Activated T-helper 1 cell treated with anti-CD3 and anti-CD28 coated beads, Interleukin-12 subunit alpha, Interleukin-12 subunit beta, Interleukin-2, Interleukin-4 antibody, amounts not matched to agents 30 ng/mL and 10 ng/mL and 1 ng/mL, durations not matched to agents 14 hours and 24 hours and 36 hours (primary cell): ENCODE measurements at places on chromosomes 3 and 15. TPM values are rescaled to one million over a fixed set of nuclear protein-coding genes. Genes with fewer than 3 reads are reported as not detected.

DNA sequence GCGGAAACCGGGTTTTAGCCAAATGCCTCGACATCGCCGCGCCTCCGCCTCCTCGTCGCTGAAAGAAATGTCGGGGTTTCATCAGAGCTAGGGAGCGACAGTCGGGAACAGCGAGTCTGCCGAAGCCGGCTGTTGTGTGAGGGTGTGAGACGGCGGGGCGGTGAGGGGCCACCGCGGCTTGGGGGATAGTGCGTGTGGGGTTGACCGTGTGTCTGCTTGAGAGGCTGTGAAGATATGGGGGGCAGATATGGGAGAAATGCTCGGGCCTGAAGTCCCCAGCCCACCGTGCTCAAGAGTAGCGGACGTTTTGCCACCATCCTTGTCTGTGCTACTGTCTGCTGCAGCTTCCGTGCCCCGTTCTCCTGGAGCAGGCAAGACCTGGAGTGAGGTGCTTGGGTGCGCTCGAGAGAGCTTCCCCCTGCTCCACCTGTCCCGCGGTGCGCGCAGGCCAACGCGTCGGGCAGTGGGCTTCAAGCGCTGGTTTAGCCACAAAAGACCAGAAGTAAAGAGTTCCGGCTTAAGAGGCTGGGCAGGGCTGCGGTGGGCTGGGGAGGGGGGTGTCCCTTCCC is 716 bp upstream of the ISLR2 start:
- peaks cover 75% of the 10 kb centered on the region for H3K27me3 ChIP-seq
- DNase-seq, result no peak
- H3K27ac ChIP-seq, result peak overlapping the region; percentile 42
- H3K4me3 ChIP-seq, result peak overlapping the region; percentile 31
- no peaks in the 10 kb centered on the region for H3K36me3 ChIP-seq
- H3K4me1 ChIP-seq, result peaks cover 18% of the 10 kb centered on the region

DNA sequence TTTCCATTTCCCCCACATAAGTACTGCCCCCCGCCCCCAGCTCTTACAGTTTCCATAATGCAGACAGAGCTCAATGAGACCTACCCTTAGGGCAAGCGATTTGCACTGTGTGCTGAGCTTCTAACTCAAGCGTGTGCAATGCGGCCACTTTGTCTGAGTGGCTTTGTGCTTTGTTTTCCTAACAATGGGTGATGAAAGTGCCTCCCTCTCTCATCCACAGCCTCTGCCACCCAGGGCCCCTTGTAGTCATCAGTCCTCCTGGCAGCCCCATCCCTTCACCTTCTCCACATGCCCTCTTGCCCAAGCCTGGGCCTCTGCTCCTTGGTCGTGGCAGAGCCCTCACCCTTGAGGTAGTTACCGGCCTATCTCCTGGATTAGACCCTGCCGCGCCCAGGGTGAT is 17.2 kb downstream of the DAPK2 start:
- H3K36me3 ChIP-seq, result peaks cover 6% of the 10 kb centered on the region
- H3K27ac ChIP-seq, result peak overlapping the region; percentile 65
- DNase-seq, result no peak
- peaks cover 5% of the 10 kb centered on the region for H3K27me3 ChIP-seq
- peaks cover 40% of the 10 kb centered on the region for H3K4me1 ChIP-seq

- H3K4me3 ChIP-seq, result no peak overlapping the region
- H3K36me3 ChIP-seq, result no peaks in the 10 kb centered on the region
- no peak overlapping the region for H3K27ac ChIP-seq
Observed at GRCh38 chr3:13850161-13850945, 29.5 kb downstream of the WNT7A start.

DNA sequence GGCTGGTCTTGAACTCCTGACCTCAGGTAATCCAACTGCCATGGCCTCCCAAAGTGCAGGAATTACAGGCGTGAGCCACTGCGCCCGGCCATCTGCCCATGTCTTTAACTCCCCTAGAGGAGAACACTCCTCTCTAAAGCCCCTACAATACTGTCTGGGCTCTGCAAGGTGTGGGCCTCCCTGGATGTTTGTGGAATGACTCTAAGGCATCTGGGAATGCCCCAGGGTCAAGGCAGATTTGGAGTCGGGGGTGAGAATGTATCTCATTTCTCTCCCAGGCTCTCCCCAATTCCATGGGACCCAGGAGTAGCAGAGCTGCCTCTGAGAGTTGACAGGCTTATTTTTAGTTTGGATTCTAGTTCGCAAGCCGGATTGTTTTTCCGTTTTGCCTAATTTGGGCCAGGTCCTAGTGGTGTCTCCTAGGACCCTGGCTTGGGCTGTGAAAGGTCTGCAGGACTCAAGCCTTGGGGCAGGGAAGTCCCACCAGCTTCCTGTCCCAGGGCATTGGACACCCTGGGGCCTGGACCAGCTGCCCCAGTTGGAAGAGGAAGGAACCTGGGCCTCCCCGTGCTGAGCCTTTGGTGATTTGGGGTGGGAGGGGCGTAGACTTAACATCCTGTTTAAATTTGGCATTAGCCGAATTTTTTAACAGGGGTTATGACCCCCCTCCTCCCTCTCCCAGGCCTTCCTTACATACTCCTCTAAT is 53.5 kb downstream of the MAGEF1 start:
- no peak overlapping the region for H3K4me3 ChIP-seq
- no peaks in the 10 kb centered on the region for H3K36me3 ChIP-seq
- H3K4me1 ChIP-seq, result peaks cover 16% of the 10 kb centered on the region
- no peaks in the 10 kb centered on the region for H3K27me3 ChIP-seq

DNA sequence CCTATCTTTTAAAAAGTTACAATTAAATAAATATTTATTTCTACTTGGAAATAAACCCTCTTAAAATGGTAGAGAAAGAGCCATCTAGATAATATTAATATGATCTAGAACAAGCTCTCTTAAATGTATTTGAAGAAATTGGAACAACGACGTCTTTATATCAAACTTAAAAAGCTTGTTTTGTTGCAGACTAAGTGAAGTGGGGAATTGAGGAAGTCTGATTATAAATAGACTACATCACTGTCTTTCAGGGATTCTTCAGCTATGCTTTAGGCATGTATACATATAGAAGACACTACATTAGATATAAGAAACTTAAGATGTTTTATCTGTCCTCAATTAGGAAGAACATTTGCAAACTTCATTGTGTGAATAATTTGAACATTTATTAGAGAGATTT is 1.8 kb downstream of the BCHE start:
- H3K4me1 ChIP-seq, result no peaks in the 10 kb centered on the region
- H3K4me3 ChIP-seq, result no peak overlapping the region
- no peaks in the 10 kb centered on the region for H3K36me3 ChIP-seq
- H3K27ac ChIP-seq, result no peak overlapping the region
- DNase-seq, result no peak

- H3K27ac ChIP-seq, result peak overlapping the region; percentile 55
- H3K36me3 ChIP-seq, result no peaks in the 10 kb centered on the region
- H3K27me3 ChIP-seq, result no peaks in the 10 kb centered on the region
- peak; percentile 12 for DNase-seq
- H3K4me1 ChIP-seq, result peaks cover 31% of the 10 kb centered on the region
- H3K4me3 ChIP-seq, result peak overlapping the region; percentile 55
Observed at GRCh38 chr3:42159706-42160472, 68.7 kb downstream of the TRAK1 start.

- no peaks in the 10 kb centered on the region for H3K27me3 ChIP-seq
- DNase-seq, result no peak
- H3K4me3 ChIP-seq, result no peak overlapping the region
- H3K27ac ChIP-seq, result no peak overlapping the region
- no peaks in the 10 kb centered on the region for H3K4me1 ChIP-seq
- H3K36me3 ChIP-seq, result no peaks in the 10 kb centered on the region
Observed at GRCh38 chr3:79531566-79532295, 236.1 kb downstream of the ROBO1 start.

GRCh38 chr3:63970631-63971475 is 52.4 kb downstream of the PSMD6 start:
- H3K4me3 ChIP-seq, result peak overlapping the region; percentile 81
- peaks cover 90% of the 10 kb centered on the region for H3K4me1 ChIP-seq
- H3K36me3 ChIP-seq, result peaks cover 18% of the 10 kb centered on the region
- no peak for DNase-seq
- no peaks in the 10 kb centered on the region for H3K27me3 ChIP-seq

- H3K4me3 ChIP-seq, result no peak overlapping the region
- no peaks in the 10 kb centered on the region for H3K4me1 ChIP-seq
- H3K27ac ChIP-seq, result no peak overlapping the region
- H3K27me3 ChIP-seq, result peaks cover 13% of the 10 kb centered on the region
Observed at GRCh38 chr3:146449076-146449475, 20.3 kb downstream of the PLSCR2 start.

GRCh38 chr3:13574798-13575451 is 26.0 kb downstream of the FBLN2 start:
- H3K4me1 ChIP-seq, result no peaks in the 10 kb centered on the region
- no peak overlapping the region for H3K27ac ChIP-seq
- no peak overlapping the region for H3K4me3 ChIP-seq
- DNase-seq, result no peak
- no peaks in the 10 kb centered on the region for H3K36me3 ChIP-seq

DNA sequence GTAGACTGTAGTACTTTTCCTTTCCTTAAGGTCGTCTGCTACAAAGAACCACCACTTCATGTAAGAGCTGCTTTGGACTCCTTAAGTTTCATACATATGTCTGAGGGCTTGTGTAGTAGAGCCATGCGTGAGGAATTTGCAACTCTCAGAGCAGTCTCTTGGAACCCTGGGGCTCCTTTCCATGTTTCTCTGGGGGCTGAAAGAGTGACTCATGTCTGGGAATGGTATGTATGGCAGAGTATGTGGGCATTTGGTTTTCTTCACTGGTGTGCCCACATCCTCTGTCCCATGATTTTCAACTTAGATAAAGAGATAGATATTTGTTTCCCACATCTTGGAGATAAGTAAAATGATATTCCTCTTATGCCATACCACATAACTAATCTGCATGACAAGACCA is 20.6 kb upstream of the RBM5 start:
- H3K36me3 ChIP-seq, result peaks cover 43% of the 10 kb centered on the region
- H3K4me1 ChIP-seq, result no peaks in the 10 kb centered on the region
- H3K4me3 ChIP-seq, result no peak overlapping the region
- H3K27me3 ChIP-seq, result no peaks in the 10 kb centered on the region

DNA sequence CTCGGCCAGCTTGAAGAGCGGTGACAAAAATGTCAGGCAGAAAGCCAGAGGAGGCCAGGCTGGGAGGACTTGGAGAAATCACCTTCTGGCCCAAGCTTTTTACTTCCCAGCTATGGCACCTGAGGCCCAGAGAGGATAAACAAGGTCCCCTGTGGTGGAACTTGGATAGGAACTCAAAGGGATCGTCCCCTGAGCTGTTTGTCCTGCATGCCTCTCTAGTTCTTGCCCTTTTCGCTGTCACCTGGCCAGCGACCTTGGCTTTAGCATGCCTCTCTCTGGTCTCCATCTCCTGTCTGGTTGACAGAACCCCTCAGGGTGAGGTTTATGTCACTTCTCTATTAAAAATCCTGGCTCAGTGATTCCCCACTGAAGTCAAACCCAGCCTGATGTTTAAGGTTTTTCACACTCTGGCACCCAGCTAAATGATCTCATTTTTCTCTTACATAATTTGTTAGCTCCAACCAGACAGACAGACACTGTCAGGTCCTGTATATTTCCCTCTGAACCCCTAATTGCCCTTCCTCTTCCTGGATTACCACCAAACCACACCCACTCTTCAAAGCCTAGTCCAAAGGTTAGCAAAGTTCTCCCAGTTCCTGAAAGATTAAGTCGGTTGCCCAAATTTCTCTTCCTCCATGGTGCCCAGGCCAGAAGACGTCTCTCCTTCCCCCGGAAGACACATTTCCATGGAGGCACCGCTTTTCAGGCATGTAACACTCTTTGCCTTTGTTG is 169.1 kb downstream of the FAM43A start:
- no peak overlapping the region for H3K27ac ChIP-seq
- no peaks in the 10 kb centered on the region for H3K36me3 ChIP-seq
- peaks cover 4% of the 10 kb centered on the region for H3K27me3 ChIP-seq
- H3K4me1 ChIP-seq, result no peaks in the 10 kb centered on the region

- no peak for DNase-seq
Observed at GRCh38 chr15:77243135-77243534, 172.2 kb upstream of the TSPAN3 start.

GRCh38 chr3:21795921-21796320 is 44.9 kb upstream of the ZNF385D start:
- DNase-seq, result no peak
- no peak overlapping the region for H3K27ac ChIP-seq
- H3K27me3 ChIP-seq, result no peaks in the 10 kb centered on the region
- H3K36me3 ChIP-seq, result no peaks in the 10 kb centered on the region
- H3K4me3 ChIP-seq, result no peak overlapping the region

DNA sequence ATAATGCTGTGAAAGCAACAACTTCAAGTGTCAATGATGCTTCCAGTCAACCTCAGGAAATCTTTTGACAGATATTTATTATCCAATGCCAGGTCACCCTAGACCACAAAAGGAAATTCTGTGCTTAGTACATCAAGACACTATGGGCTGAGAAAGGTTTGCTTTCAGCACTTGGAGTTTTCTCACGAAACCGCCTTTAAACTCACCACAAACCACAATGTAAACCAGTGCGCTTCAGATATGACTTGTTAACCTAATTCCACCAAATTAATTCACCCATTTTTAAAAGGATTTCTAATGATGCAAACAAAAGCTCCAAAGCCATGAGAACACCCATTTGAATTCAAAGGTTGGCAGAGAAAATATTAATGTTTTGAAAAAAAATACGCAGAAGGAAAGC is 292.9 kb upstream of the NR2F2 start:
- no peak overlapping the region for H3K4me3 ChIP-seq
- peaks cover 46% of the 10 kb centered on the region for H3K27me3 ChIP-seq
- H3K4me1 ChIP-seq, result peaks cover 4% of the 10 kb centered on the region
- DNase-seq, result no peak

DNA sequence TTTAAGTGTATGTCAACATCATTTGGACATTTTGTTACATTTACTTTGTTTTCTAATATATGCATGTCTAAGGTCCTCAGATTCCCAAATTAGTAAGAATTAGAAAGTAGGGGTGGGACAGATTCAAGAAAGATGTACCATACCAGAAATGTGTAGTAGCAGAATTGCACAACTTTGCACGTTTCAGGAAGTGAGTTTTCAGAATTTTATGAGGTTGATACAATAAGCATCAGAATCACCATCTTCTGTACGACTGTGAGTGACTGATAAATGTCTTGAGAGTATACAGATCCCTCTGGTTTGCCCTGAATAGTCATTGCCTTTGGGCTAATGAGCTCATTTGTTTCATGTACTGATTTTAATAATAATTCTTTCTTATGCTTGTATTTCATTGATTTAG is 9.3 kb downstream of the ARIH2 start:
- no peaks in the 10 kb centered on the region for H3K27me3 ChIP-seq
- peaks cover 54% of the 10 kb centered on the region for H3K36me3 ChIP-seq
- no peak for DNase-seq
- peak overlapping the region; percentile 63 for H3K27ac ChIP-seq
- peak overlapping the region; percentile 56 for H3K4me3 ChIP-seq
- peaks cover 61% of the 10 kb centered on the region for H3K4me1 ChIP-seq

- peaks cover 9% of the 10 kb centered on the region for H3K27me3 ChIP-seq
- H3K27ac ChIP-seq, result no peak overlapping the region
- no peak for DNase-seq
- H3K4me3 ChIP-seq, result no peak overlapping the region
- no peaks in the 10 kb centered on the region for H3K4me1 ChIP-seq
Observed at GRCh38 chr15:39511916-39512260, 69.0 kb upstream of the THBS1 start.

Gene TSEN2
- 33.4 and 33.5 TPM in 2 replicates for total RNA-seq

Gene RETNLB
- total RNA-seq, result not detected in 2 replicates

Gene ACKR4
- 0.15 and 0.16 TPM in 2 replicates for total RNA-seq

Gene CACNA2D2
- total RNA-seq, result 0.52 and 0.78 TPM in 2 replicates

Gene C3orf70
- 0.10 TPM in 2 replicates for total RNA-seq

Gene SOX2
- 0.07 and 0.10 TPM in 2 replicates for total RNA-seq

Gene ITGA11
- total RNA-seq, result 0.23 and 0.27 TPM in 2 replicates
